Ovary (tissue), 10 donors: ENCODE measurements at places on chromosomes 1 and 21. TPM values are rescaled to one million over a fixed set of nuclear protein-coding genes. Genes with fewer than 3 reads are reported as not detected.

GRCh38 chr1:3183411-3183810 is 114.4 kb downstream of the PRDM16 start:
- no peak for DNase-seq

Gene NBPF10
- total RNA-seq, result 4.7 TPM

Gene LCE2A
- total RNA-seq, result not detected

DNA sequence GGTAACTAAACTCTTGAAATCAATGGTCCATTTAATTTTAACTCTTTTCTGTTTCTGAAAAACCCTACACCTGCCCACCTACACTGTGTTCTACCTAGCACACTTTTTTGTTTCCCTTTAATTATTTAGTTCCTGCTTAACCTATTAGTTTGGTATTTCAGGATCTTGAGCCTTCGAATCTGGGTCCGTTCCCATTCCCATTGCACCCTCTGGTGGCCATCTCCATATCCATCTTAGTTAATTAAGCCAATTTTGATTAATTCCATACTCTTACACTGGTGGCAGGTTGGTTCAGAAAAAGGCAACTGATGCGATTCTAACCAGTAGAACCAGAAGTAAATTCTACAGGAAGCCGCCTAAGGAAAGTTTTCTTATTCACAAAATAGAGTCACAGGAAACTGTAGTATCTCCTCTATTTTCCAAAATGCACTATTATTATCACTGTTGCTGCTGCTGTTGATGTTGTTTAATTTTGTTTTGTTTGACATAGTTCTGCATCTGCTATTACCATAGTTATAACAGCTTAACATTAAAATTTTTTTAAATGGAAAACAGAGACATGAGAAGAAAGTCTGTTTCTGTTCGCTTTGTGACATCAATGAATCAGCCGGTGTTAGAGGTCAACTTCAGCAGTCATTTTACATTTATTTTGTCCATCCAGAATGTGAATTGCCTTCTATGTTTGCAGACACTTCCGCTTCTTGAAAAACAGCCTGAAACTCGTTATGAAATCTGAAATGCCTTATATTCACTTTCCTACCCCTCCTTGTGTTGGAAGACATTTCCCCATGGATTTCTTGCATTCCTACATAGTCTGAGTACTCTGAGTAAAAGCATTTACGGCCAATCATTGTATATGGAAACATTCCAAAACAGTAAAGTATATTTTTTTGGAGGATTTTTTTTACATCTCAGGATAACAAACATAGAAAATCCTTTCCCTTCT is 115.5 kb upstream of the NCAM2 start:
- DNase-seq, result no peak

GRCh38 chr1:206013026-206013795 is 10.0 kb upstream of the RAB7B start:
- DNase-seq, result no peak

DNA sequence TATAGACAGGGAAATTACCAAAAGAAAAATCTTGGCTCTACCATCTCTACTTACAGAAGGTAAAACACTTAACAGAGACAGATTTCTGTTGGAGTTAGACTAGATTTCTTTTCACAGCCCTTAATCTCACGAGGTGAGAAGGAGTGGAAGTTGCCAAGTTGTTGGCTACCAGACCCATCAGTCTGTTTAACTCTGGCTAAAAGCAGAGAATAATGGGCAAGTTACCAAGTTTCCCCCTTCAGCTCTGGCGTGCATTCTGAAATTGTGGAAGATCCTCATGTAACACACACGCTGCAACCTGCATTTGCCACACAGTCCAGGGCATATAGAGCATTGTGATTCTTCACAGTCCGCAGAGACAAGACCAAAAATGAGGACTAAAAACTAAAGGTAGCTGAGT is 49.3 kb downstream of the STX6 start:
- no peak for DNase-seq

GRCh38 chr1:21570528-21570875 is 61.3 kb downstream of the ALPL start:
- no peak for DNase-seq

Gene SPRR2F
- total RNA-seq, result 62.3 TPM

Gene CD1E
- not detected for total RNA-seq

Gene IL12RB2
- total RNA-seq, result not detected

DNA sequence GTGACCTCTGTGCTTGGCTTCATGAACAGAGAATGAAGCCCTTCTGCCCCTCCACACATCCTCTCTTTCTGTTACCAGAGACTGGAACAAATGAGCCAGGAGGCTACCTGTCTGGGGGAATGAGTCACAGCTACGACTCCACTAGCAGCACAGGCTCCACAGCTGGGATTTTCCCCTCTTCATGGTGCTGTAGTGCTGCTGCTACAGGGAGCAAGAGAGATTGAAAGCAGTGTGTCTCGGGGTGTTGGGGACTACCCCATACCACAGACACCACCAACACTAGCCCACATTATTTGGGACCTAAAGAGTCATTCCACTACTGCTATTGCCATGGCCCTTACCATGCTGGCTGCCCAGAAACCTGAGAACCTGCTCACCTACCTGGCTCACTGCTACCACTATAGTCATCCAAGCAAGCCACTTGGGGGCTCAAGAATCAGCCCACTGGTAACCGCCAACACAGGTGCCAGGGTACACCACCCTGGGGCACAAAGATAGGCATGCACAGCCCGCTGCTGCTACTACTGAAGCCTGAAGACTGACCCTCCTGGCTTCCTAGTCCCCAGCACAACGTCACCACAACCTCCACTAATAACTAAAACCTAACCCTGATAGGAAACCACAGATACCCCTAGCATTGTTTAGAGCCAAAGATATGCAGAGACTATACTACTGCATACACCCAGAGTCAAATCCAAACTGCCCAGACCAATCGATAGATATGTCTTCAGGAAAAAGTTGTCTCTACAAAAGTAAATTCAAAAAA is 17.7 kb downstream of the CD1E start:
- DNase-seq, result no peak

DNA sequence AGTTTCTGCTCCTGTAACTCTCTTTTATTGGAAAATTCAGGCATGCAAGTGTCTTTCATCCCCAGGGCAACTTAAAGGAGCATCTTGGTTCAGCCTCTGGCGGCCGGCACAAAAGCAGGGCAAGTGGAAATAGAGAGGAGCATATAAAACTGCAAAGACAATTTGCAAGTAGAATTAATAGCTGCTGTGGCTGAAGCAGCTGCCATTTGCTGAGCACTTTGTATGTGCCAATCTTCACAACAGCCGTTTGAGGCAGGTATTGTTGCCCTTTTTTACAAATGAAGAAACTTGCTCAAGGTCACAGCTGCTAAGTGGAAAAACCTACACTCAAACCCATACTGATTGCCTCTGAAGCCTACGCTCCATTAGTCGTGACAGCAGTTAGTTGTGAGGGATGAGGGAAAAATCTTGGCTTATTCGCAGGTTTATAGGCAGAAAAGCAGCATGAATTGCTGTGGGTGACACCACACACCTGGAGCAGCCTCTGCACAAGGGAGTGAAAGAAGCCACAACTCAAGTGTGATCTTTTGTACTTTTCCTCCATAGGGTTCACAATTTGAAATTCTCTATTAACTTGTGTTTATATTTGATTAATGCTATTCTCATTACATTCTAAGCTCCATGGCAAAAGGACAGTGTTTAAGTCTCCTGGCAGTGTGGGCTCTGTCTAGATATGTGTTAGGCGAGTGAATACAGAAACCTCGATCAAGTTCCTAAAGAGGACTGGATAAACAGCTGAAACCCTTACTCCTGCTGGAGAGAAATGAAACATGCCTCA is 99.0 kb upstream of the BEND5 start:
- DNase-seq, result no peak

Gene ARHGEF16
- 2.5 TPM for total RNA-seq

GRCh38 chr1:244354810-244355278 is 96.9 kb downstream of the ADSS2 start:
- no peak for DNase-seq

Gene C1orf159
- 10.7 TPM for total RNA-seq

Gene TFF2
- not detected for total RNA-seq

DNA sequence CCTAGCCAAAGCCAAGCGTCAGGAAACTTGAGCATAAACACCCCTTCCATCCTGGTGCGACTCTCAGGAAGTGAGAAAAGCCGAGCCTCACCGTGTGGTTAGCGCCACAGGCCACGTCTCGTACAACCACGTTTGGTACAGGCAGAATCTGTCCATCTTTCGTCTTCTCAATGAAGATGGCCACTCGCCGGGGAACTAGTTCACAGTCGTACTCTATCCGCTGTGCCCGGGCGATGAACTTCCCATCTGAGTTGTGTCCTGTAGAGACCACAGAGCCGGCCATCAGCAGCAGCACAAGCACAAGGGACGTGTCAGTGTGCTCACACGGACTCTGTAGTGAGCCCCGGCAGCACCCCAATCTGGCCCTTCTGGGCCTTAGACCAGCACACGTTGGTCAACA is 23.1 kb downstream of the RCC2 start:
- no peak for DNase-seq
